ENCODE measurements at places on chromosomes 12 and 14. TPM values are rescaled to one million over a fixed set of nuclear protein-coding genes. Genes with fewer than 3 reads are reported as not detected.

ARHGDIB gene
- 561 TPM for total RNA-seq

HOXC13 gene
- not detected for total RNA-seq

COX8C gene
- total RNA-seq = not detected

DNA sequence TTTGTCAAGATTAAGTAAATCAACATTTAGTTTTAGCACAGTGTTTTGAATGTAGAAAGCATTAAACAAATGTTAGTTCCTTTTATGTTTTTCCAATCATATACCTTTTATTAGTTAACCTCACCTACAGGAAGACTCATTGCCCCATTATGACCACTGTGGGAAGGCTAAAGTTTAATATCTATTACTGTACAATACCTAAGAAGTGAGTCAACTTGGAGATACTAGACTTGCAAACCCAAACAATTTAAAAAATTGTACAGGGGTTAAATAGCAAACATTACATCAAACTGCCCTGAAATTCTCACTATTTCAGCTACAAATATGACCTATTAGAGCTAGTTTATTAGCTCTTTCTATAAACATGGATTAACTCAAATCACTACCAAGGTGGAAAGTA is 8.6 kb upstream of the G2E3 start:
- H3K4me3 ChIP-seq = no peak overlapping the region
- peaks cover 4% of the 10 kb centered on the region for H3K4me1 ChIP-seq
- no peaks in the 10 kb centered on the region for H3K36me3 ChIP-seq
- H3K27me3 ChIP-seq = peaks cover 16% of the 10 kb centered on the region
- no peak for DNase-seq

DNA sequence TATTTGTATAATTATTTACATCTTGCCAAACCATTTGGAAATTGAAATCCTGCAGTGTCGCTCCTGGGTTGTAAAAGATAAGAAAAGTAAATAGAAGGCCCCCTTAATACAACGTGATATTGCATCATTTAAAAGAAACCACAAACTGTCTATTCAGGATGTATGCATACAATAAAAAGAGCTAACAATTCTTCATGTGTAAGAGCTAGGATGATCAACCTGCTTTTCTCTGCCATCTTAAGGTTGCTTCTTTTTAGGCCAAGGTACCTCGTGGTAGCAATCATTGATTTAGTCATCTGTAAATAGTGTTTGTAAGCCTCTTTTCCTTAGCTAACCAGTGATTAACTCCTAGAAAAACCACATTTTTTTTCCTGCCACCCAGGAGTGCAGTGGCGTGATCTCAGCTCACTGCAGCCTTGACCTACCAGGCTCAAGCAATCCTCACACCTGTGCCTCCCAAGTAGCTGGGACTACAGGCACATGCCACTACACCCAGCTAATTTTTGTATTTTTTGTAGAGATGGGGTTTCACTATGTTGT is 3.3 kb upstream of the USP44 start:
- H3K4me3 ChIP-seq = no peak overlapping the region
- peaks cover 35% of the 10 kb centered on the region for H3K4me1 ChIP-seq
- H3K27me3 ChIP-seq = peaks cover 6% of the 10 kb centered on the region
- no peak overlapping the region for H3K27ac ChIP-seq

DNA sequence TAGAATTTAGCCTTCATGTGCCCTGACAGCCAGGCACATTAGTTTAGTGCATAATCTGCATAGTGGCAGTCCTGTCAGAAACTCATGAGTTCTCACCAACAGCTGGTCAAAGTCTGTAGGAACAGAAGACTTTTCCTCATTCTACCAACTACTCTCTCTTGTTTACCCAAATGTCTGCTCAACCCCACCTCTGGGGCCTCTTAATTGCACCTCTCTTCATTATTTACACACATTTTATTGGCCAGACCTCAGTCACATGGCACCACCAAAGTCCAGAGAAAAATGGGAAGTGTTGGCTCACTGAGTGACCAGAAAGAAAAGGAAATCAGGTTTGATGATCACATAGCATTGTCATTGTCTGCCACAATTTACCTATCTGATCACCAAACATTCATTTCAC is 114.6 kb upstream of the PLXNC1 start:
- DNase-seq = no peak
- H3K4me1 ChIP-seq = peaks cover 16% of the 10 kb centered on the region
- no peaks in the 10 kb centered on the region for H3K36me3 ChIP-seq
- no peaks in the 10 kb centered on the region for H3K27me3 ChIP-seq
- H3K4me3 ChIP-seq = no peak overlapping the region

All from activated T-helper 2 cell treated with anti-CD3 and anti-CD28 coated beads, Interferon-gamma antibody, Interleukin-2, Interleukin-4, amounts not matched to agents 10 μg/mL and 5 μg/mL and 100 μg/mL, durations not matched to agents 14 hours and 24 hours and 36 hours (primary cell).